SK-N-SH (cell line): ENCODE measurements at places on chromosomes 2 and 18. TPM values are rescaled to one million over a fixed set of nuclear protein-coding genes. Genes with fewer than 3 reads are reported as not detected.

Gene ABCA12
- polyA plus RNA-seq: 0.07 and 0.11 TPM in 2 replicates

Gene NAT8
- not detected in 2 replicates for polyA plus RNA-seq

- no peak for DNase-seq
Observed at GRCh38 chr18:59706499-59706898, 9.3 kb upstream of the CCBE1 start.

- no peak for DNase-seq
Observed at GRCh38 chr18:36545821-36546427, 248.4 kb downstream of the FHOD3 start.

Gene REEP1
- polyA plus RNA-seq: 0.13 TPM in 2 replicates

GRCh38 chr2:188189356-188189755 lies 102.3 kb upstream of the GULP1 start:
- no peak for DNase-seq

DNA sequence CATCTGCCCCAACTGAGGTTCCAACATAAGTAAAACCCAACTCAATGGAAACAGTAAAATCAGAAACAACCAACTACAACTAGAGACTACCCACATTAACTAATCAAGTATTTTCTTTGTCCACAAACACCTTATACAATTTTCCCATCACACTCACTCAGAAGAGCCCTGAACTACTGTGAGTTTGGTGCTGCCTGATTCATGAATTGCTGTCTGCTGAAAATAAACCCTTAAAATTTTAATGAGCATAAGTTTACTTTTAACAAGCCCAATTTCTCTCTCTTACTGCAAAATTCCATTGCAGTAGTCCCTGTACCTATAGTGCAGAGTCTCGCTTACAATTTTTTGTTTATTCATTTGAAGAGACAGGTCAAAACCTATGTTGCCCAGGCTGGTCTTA lies 203.9 kb downstream of the NBAS start:
- DNase-seq: no peak

Gene SERPINB8
- polyA plus RNA-seq: 3.4 and 5.2 TPM in 2 replicates

- DNase-seq: no peak
Observed at GRCh38 chr2:88738271-88738670, 46.8 kb downstream of the RPIA start.

- DNase-seq: peak; percentile 12
Observed at GRCh38 chr2:98654699-98655495, 46.5 kb downstream of the UNC50 start.

- DNase-seq: no peak
Observed at GRCh38 chr18:47191961-47192360, 15.8 kb upstream of the IER3IP1 start.

- DNase-seq: no peak
Observed at GRCh38 chr18:39799006-39799405, 2156.0 kb upstream of the PIK3C3 start.

DNA sequence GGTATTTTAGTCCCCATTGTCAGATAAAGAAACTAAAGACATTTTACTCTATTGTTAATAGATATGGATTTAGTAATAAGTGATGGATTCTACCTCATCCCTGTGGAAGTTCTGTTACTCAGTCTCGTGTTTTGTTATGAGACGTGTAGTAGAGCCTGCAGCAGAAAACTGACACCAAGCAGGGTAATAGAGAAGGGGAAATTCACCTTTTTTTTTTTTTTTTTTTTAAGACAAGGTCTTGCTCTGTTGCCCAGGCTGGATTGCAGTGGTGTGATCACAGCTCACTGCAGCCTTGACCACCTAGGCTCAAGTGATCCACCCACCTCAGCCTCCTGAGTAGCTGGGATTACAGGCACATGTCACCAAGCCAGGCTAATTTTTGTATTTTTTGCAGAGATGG lies 164.5 kb downstream of the CERS6 start:
- no peak for DNase-seq

- peak; percentile 72 for DNase-seq
Observed at GRCh38 chr2:54457323-54458023, 1.3 kb downstream of the SPTBN1 start.

- DNase-seq: peak; percentile 72
Observed at GRCh38 chr2:113890253-113891235, 655 bp downstream of the ACTR3 start.

DNA sequence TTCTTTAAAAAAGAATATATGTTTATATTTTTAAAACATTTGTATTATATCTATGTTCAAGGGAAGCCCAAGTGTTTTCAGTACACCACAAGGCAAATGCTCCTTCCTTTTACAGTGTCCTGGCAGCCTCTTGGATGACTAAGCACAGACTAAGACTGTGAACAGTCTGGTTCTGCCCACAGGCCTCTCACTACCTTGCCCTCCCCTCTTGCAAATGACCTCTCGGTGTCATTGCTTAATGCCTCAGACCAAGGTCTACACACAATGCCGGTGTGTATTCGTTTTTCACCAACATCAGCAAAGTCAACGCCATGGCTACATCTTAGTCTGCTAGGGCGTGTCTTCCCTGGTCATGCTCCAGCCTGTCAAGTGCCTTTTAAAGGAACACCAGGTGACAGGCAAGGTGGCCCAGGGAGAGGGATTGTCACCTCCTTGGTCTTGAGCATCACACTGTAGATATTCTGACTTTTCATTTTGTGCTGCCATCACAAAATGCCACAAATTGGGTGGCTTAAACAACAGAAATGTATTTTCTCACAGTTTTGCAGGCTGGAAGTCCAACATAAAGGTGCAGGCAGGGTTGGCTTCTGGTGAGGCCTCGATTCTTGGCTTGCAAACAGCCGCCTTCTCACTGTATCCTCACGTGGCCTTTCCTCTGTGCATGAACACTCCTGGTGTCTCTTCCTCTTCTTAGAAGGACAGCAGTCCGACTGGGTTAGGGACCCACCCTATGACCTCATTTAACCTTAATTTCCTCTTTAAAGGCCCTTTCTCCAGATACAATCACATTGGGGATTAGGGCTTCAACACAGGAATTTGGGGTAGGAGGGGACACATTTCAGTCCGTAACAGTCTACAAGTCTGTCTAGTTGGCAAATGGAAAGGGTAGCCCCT lies 266.5 kb downstream of the KLHL29 start:
- no peak for DNase-seq

- peak; percentile 93 for DNase-seq
Observed at GRCh38 chr2:28355521-28356094, 37.0 kb upstream of the FOSL2 start.

Gene DCDC2C
- polyA plus RNA-seq: not detected in 2 replicates

Gene SLC23A3
- 2.1 and 3.5 TPM in 2 replicates for polyA plus RNA-seq

- no peak for DNase-seq
Observed at GRCh38 chr2:232567721-232568120, 17.2 kb downstream of the EIF4E2 start.

Gene OTX1
- polyA plus RNA-seq: 0.15 and 0.20 TPM in 2 replicates

GRCh38 chr2:25756536-25756935 lies 83.2 kb upstream of the DTNB start:
- DNase-seq: no peak

DNA sequence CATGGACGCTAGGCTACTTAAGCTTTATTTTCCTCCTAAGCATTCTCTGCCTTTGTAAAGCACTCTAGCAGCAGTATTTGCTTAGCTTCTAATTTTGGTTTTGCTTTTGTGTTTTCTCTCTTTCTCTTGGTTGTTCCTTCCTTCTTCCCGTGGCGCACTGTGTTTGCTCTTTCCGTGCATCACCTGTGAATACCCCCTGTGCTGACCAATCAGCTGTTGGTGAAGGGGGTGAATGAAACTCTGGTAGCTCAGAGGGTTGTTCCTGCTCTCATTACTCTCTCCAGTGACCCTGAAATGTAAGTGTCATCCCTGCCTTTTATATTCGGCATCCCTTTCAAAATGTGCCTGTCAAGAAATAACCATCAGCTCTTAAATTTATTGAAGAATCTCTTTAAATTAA lies 45.5 kb upstream of the TNFRSF11A start:
- DNase-seq: no peak

Gene ARHGEF4
- 1.5 and 2.3 TPM in 2 replicates for polyA plus RNA-seq

Gene WNT10A
- 0.02 TPM in 1 of 2 replicates, not detected in the other for polyA plus RNA-seq

DNA sequence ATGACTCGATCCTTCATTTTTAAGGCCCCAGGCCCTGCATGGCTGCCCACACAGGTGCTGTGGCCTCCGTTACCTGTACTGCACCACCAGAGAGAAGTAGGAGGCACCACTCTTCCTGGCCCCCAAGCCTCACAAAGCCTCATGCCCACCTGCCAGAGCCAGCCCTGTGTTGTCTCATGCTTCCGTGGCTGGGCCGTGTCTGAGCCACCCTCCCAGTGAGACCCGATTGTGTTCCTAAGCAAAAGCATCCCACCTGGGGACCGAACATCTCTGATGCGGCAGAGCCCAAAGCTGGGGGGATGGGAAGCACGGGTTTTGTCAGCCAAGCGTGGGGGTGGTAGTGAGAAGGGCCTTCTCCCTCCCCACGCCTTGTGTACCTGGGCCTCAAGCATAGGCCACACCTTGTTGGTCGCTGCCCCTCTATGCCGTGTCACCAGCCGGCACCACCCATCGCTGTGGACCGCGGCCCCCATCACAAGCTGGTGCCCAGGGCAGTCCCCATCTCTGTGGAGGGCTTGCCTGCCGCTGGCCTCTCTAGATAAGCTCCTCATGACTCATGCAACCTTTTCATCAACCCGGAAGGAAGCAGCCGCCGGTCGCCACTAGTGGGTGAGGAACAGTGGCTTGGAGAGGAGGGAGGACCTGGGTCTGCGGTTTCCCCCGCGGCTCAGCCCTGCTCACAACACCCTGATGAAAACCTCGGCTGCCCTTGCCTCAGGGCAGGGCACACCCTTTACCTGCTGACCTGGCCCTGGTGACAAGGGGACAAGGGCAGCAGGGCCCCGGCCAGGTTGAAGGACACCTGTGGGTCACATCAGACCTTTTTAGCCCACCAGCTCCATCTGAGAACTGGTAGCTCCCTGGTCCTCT lies 2.7 kb upstream of the RNPEPL1 start:
- DNase-seq: peak; percentile 36

- DNase-seq: peak; percentile 7
Observed at GRCh38 chr2:171894612-171894947, 536 bp upstream of the SLC25A12 start.
